Stimulated activated CD4-positive, alpha-beta T cell treated with anti-CD3 and anti-CD28 coated beads, Interleukin-1b, Interleukin-23, amount 100 ng/mL, for 1 hour (primary cell): ENCODE measurements at places on chromosomes 12 and 14.

GRCh38 chr12:6948873-6949594 is 2.1 kb upstream of the PTPN6 start:
- no peak for DNase-seq

GRCh38 chr14:32564596-32564995 is 235.5 kb downstream of the AKAP6 start:
- DNase-seq, result no peak

- DNase-seq, result peak; percentile 50
Observed at GRCh38 chr14:105527826-105528585, 1.6 kb downstream of the TMEM121 start.

DNA sequence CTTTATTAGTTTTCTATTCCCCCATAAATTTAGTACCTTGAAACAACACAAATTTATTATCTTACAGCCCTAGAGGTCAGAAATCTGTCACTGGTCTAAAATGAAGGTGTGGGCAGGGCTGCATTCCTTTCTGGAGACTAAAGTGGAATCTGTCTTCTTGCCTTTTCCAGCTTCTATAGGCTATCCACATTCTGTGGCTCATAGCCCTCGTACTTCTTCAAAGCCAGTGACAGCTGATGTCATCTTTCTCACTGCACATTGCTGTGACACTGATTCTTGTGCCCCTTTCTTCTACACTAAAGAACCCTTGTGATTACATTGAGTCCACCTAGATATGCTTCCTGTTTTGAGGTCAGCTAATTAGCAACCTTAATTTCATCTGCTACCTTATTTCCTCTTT is 23.2 kb upstream of the DCN start:
- no peak for DNase-seq

- DNase-seq, result no peak
Observed at GRCh38 chr14:92702441-92702918, 45.9 kb downstream of the LGMN start.

- DNase-seq, result no peak
Observed at GRCh38 chr14:45144658-45145057, 8.9 kb downstream of the FANCM start.

DNA sequence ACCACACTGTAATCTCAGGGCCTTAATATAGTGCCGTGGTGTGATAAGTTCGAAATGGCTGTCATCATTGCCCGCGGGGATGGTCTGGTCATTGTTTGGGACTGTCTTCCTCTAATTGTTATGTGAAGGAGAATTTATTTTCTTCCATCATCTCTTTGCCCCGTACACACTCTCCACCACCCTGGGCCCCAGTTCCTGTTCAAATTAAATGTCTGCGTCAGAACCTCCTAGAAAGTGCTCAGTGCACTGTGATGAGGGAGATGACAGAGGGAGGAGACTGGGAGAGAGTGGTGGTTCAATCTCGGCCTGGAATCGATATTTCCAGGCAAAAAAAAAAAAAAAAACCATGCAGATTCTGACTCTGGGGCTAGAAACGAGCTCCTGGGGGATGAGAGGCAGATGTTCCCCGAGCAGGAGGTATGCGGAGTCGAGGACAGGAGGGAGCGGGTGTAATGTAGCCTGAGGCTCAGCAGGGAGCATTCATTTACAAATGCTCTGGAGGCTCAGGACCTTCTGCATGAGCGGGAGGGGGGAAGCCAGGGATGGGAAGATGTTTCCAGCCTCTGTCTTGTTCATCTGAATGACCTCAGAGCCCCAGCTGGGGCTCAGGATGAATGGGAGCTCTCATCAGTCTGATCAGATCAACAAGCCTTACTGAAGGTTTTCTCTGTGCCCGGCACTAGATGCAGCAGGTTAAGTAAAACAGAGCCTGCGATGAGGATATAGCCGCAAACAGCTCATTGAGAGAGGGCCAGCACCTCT is 219.5 kb downstream of the TBX5 start:
- DNase-seq, result no peak

DNA sequence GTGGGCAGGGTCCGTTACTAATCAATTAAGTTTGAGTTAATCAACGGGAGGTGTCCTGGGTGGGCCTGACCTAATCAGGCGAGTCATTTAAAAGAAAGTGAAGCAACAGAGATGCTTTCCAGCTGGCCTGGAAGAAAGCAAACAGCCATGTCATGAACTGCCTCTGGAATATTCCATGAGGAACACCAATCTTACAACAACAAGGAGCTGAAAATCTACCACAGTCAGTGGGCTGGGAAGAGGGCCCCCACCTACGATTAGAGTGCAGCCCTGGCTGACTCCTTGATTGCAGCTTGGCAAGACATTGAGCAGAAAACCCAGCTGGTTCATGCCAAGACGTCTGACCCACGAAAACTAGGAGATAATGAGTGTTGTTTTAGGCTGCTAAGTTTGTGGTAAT is 56.2 kb downstream of the SSPN start:
- DNase-seq, result no peak

GRCh38 chr14:52244997-52245396 is 22.5 kb upstream of the PTGDR start:
- DNase-seq, result no peak

DNA sequence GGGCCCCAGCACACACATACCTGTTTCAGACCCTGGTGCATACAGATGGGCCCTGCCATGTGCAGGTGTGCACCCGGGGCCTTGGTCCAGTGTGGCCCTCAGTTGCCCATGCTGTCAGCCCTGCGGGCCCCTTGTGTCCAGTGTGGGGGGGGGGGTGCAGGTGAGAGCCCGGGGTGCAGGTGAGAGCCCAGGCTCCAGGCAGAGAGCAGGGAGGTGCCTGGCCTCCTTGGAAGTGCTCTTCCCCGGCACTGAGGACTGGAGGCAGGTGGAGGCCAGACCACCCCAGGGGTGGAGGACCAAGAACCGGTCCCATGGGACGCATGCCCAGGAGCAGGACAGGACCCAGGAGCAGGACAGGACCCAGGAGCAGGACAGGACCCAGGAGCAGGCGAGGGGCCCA is 40.9 kb downstream of the FBRSL1 start:
- no peak for DNase-seq

- DNase-seq, result no peak
Observed at GRCh38 chr12:92745856-92746550, 43.2 kb downstream of the PLEKHG7 start.

GRCh38 chr12:67772267-67773169 is 124.0 kb downstream of the DYRK2 start:
- DNase-seq, result no peak

GRCh38 chr12:100348657-100349454 is 8.0 kb upstream of the SLC17A8 start:
- DNase-seq, result no peak

- no peak for DNase-seq
Observed at GRCh38 chr14:92135269-92135668, 13.5 kb downstream of the CPSF2 start.

DNA sequence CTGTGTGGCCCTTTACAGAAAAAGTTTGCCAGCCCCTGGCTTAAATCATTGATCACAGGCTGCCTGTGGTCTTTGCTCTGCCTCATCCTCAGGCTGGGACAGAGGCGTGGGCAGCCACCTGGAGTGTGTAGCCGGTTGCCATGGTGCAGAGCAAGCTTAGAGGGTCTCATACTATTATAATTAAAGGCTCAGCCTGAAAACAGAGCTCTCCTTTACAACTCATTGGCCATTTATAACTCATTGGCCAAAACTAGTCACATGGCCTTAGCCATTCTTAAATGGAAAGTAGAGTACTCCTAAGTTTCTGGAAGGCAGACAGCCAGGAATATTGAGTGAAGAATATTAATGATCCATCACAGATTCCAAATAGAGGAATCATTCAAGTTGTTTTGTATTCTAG is 3.0 kb downstream of the HSP90B1 start:
- no peak for DNase-seq

DNA sequence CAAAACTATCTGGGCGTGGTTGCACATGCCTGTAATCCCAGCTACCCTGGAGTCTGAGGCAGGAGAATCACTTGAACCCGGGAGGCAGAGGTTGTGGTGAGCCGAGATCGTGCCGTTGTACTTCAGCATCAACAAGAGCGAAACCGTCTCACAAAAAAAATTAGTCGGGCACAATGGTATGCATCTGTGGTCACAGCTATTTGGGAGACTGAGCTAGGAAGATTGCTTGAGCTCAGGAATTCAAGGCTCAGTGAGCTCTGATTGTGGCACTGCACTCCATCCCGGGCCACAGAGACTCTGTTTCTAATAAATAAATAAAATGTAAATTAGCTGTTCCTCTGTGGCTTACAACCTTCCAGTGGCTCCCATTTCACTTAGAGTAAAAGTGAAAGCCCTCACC is 28.0 kb downstream of the RCOR1 start:
- no peak for DNase-seq
